Tibial nerve (tissue), 4 donors: ENCODE measurements at places on chromosomes 5 and 9. TPM values are rescaled to one million over a fixed set of nuclear protein-coding genes. Genes with fewer than 3 reads are reported as not detected.

DNA sequence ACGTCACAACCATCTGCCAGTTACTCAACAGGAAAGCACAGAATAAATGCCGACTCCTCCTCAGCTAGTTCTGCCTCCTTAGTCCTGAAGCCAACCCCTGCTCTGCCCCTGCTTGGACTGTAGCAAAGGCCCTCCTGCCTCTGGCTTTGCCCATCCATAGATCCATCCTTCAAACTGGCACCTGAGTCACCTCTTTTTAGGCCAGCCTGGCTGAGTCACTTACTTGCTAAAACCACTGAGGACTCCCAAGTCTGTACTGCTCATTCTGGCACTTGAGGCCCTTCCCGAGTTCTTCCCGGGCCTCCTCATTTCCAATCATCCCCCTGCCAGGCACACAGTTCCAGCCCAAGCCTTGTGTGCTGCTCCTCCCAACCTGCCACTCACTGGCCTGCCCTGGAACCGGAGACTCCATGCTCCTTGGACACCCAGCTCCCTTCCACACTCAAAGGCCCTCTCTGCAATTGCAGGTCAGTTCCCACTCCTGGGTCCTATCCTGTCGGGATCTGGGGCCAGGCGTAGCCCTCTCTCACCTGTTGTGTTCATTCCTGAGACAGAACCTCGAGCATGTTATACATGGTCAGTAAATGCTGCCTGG is 220.1 kb downstream of the DAB2IP start:
- DNase-seq, result no peak

DNA sequence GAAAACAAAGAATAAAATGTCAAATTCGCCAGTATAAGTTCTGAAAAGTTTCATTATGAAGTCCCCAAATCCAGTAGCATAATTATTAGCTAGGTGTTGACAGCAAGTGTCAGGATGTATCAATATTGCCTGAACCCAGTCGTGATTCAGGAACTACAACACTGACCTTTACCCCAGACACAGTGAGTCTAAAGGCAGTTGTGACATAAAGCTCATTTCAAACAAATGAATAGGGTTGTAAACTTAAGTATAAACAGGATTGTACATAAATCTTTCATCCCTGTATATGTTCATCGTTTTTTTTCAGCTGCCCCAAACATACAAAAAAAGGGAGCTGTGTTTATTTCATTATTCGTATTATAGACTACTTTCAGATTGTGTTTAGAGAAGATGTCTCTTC is 385.7 kb downstream of the PLK2 start:
- no peak for DNase-seq

- DNase-seq, result no peak
These were observed 277.8 kb upstream of the FTMT start for GRCh38 chr5:121573721-121574382.

DNA sequence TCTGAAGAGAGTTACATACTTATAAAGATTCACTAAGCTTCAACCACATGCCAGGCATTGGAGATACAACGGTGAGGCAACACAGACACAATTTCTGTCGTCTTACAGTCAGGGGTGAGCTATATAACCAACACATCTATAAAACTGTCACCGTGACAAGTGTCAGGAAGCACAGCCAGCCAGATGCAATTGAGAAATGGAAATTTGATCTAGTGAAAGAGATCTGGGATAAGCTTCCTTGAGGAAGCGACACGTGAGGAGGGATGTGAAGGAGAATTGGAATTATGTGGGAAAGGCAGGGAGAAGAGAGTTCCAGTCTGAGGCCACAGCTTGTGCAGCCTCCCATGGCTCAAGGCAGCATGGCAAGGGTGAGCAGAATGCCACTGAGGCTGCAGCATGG is 50.9 kb upstream of the ZNF354B start:
- no peak for DNase-seq

DNA sequence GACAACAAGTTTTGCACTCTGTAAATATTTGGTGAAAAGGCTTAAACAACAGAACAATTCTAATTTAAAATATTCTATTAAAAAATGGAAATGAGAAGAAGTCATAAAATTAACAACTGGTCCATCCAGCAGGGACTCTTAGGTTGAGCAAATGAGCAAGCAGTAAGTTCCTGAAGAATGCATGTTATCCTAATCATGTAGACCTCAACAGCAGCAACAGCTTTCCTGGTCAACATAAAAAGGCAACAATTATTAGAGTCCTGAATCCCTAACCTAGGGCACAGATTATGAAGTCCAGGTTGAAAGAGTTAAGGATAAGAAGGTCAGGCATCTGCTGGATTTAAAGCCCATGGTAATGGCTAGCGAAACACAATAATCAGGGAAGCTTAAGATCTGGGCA is 120.9 kb downstream of the SSBP2 start:
- DNase-seq, result no peak

- DNase-seq, result no peak
These were observed 58.4 kb upstream of the SHC3 start for GRCh38 chr9:89236955-89237573.

DNA sequence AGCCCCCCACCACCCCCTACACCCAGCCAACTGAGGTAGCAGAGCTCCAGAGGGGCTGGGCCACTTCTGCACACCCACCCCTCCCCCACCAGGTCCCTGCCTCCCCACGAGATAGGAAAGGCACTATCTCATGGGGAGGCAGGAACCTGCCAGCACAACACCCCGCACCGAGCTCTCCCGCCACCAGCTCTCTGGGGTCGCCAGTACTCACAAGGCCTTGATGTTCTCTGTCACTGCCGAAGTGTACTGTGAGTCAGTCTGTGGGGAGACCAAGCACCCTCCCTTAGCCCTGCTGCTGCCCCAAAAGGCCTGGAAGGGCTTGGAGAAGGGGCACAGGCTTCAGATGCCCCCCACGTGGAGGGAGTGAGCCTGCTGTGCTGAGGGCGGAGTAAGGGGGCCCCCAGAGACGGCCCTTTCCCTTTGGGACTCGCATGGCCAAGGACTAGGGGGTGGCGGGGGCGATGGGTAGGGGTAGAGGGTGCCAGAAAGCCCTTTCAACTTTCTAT is 5.9 kb downstream of the MGAT4B start:
- DNase-seq, result no peak

GRCh38 chr5:25974451-25974850 is 1063.9 kb downstream of the CDH9 start:
- DNase-seq, result no peak

GRCh38 chr5:124872615-124873014 is 126.2 kb upstream of the ZNF608 start:
- no peak for DNase-seq

The FBN2 gene
- 6.3 TPM for total RNA-seq

The CCL21 gene
- total RNA-seq, result 9.6 TPM

The SVEP1 gene
- total RNA-seq, result 96.9 TPM

The PHYHD1 gene
- total RNA-seq, result 42.7 TPM
